ENCODE measurements at places on chromosomes 4 and X. TPM values are rescaled to one million over a fixed set of nuclear protein-coding genes. Genes with fewer than 3 reads are reported as not detected.

DNA sequence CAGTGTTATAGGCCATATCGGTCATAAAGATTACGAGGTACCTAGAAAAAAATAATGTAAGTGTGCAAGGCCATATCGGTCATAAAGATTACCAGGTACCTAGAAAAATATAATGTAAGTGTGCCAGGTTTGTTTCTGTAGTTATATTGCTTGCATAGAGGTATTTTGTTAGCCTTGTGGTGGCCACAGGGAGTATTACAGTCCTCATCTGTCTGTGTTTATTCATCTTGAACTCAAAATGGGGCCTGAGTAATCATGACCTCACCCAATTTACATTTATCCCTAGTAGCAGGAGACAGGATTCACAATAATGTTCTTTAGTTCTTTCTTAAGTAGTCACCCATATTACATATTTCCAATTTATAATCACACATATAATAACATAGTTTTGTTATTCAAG is 459.7 kb downstream of the MID1IP1 start:
- H3K4me3 ChIP-seq: no peak overlapping the region
- peaks cover 2% of the 10 kb centered on the region for H3K36me3 ChIP-seq
- H3K27me3 ChIP-seq: no peaks in the 10 kb centered on the region
- H3K27ac ChIP-seq: no peak overlapping the region

DNA sequence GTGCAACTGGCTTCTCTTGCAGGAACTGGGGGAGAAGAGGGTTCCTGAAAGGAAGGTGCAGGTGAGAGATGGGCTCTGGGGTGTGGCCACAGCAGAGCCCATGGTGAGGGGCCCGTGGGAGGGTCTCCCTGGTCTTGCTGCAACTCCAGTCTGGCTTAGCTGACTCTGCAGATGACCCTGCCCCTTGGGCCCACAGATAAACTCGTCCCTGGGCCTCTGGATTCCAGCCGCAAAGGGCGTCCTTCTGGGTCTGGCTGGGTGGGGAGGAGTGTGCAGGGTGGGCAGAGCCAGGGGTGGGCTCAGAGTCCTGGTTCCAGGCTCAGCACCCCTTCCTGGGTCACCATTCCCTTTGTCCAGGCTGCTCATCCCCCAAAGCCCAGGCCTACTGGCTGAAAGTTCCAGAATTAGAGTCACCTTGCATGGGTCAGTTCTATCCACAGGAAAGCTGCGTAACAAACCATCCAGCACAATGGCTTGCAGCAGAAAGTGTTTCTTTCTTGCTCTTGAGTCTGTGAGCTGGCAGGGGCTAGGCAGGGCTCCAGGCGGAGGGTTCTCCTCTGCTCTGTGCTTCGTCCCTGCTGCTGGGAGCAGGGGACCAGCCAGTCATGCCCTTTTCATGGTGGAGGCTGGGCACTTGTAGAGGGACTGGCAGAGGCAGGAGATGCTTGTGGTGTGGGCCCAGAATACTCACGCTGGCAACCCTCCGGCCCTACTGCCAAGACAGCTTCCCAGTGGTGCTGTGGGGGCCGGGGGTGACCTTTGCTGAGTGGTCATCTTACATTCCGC is 43.5 kb upstream of the ADRA2C start:
- H3K36me3 ChIP-seq: no peaks in the 10 kb centered on the region
- H3K4me1 ChIP-seq: peaks cover 3% of the 10 kb centered on the region
- H3K27me3 ChIP-seq: peaks cover 7% of the 10 kb centered on the region
- H3K4me3 ChIP-seq: no peak overlapping the region
- H3K27ac ChIP-seq: no peak overlapping the region
- DNase-seq: no peak

- H3K27me3 ChIP-seq: no peaks in the 10 kb centered on the region
- no peak for DNase-seq
- no peaks in the 10 kb centered on the region for H3K36me3 ChIP-seq
- H3K4me3 ChIP-seq: no peak overlapping the region
- H3K27ac ChIP-seq: no peak overlapping the region
- no peaks in the 10 kb centered on the region for H3K4me1 ChIP-seq
These were observed 210.7 kb upstream of the MAD2L1 start for GRCh38 chr4:120277391-120277790.

GRCh38 chrX:129650821-129651510 is 3.8 kb downstream of the APLN start:
- H3K27ac ChIP-seq: no peak overlapping the region
- DNase-seq: no peak
- no peak overlapping the region for H3K4me3 ChIP-seq
- peaks cover 8% of the 10 kb centered on the region for H3K4me1 ChIP-seq

DNA sequence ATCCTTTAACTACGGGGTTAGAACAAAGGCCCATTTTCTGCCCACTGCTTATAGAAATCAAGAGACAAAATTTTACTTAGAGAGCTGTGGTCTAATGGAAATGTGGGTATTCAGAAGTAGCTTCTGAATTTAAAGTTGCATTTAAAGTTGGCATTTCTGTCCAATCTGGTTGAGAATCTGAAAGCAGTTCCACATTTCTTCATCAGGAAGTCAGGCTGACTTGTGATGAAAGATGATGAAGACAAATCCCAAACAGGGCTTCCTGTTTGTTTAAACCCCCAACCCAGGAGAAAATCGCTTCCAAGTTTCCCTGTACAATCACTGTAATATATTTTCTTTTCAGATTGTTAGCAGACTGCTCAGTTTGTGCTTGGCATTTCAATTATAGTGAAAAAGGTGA is 345.3 kb downstream of the SPRY1 start:
- no peak overlapping the region for H3K4me3 ChIP-seq
- no peak overlapping the region for H3K27ac ChIP-seq
- no peak for DNase-seq

GRCh38 chr4:80812145-80812544 is 218.4 kb upstream of the BMP3 start:
- H3K4me1 ChIP-seq: no peaks in the 10 kb centered on the region
- H3K27me3 ChIP-seq: no peaks in the 10 kb centered on the region
- H3K36me3 ChIP-seq: no peaks in the 10 kb centered on the region

DNA sequence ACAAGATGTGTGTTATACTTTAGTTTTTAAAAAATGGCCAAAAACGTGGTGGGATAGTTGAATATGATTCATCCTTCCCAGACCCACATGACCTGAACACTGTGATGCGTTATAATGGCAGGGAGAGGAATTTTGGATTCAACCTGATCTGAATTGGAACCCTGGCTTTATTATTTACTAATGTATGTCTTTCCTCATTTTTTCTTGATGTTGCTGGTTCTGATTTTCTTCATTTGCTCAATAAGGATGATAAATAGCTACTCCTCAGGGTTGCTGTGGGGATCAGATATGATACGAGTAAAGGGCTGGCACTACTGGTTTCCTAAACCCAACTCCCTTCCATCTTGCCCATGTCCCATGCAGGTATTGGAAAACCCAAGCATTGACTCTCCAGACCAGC is 24.2 kb upstream of the ACSL1 start:
- no peak overlapping the region for H3K4me3 ChIP-seq
- H3K4me1 ChIP-seq: peaks cover 32% of the 10 kb centered on the region
- no peak for DNase-seq
- no peaks in the 10 kb centered on the region for H3K36me3 ChIP-seq
- H3K27ac ChIP-seq: no peak overlapping the region

- no peak overlapping the region for H3K4me3 ChIP-seq
- peaks cover 26% of the 10 kb centered on the region for H3K4me1 ChIP-seq
- H3K27me3 ChIP-seq: peaks cover 5% of the 10 kb centered on the region
- H3K27ac ChIP-seq: no peak overlapping the region
These were observed 2.6 kb upstream of the DTHD1 start for GRCh38 chr4:36278789-36279188.

GRCh38 chr4:144316869-144317268 is 176.4 kb upstream of the GYPA start:
- no peak overlapping the region for H3K27ac ChIP-seq

DNA sequence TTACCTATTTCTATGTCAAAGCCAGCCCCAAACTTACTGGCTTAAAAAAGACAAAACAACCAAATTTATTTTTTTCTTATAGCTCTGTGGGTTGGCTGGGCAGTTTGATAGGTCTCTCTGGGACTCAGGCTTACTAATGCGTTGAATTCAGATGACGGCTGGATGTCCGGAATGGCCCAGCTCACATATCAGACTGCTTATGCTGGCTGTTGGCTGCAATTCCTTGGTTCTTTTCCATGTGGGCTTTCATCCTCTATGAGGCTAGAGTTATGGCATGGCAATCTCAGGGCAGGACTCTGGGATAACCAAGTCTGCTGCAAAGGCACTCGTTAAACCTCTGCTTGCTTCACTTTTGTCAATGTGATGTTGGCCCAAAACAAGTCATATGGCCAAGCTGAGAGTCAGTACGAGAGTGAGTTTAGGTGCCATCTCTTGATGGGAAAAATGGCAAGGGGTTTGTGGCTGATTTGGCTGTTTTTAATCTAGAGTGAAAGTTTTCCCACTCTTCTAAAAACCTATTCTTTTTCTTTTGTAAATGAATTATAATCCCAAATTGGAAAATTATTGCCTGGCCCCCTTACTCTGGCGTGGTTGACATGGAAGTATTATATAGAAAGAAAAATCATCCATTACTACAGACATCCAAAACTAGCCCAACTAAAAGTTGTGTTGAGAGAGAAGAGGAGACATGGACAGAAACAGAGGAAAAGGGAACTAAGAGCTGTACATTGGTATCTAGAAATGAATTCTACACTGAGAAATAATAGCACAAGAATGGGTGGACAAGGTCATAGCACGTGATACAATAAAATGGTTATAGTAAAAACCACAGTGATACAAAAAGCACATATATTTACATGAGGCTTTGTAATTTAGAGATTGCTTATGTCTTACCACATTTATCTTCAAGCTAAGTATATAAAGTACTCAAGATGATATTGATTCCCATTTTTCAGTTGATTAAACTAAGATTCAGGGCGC is 6.6 kb downstream of the PRIMPOL start:
- no peak overlapping the region for H3K4me3 ChIP-seq
- H3K36me3 ChIP-seq: peaks cover 18% of the 10 kb centered on the region
- no peak overlapping the region for H3K27ac ChIP-seq
- H3K4me1 ChIP-seq: peaks cover 6% of the 10 kb centered on the region
- no peak for DNase-seq

DNA sequence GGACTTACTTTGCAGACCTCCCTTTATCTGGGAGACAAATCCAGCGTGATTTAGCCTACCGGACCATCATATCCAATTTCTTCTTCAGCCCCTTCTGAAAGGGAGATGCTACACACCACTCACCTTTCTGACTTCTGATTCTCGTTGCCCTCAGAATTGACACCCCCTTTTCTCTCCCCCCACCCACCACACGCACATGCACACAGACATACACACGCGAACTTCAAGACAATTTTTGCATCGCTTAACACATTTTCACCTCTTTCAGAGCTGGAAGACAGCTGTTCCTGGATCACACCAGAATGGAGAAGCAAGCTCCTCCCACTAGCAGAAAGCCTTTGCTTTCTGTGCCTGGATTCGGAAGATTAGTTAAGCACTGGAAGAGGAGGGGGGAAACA is 1.0 kb upstream of the SNCA start:
- H3K27me3 ChIP-seq: peaks cover 76% of the 10 kb centered on the region
- no peak for DNase-seq
- H3K4me1 ChIP-seq: peaks cover 22% of the 10 kb centered on the region
- H3K27ac ChIP-seq: no peak overlapping the region
- peak overlapping the region; percentile 82 for H3K4me3 ChIP-seq
- H3K36me3 ChIP-seq: peaks cover 1% of the 10 kb centered on the region

GRCh38 chr4:3498901-3499510 is 33.2 kb downstream of the LRPAP1 start:
- peaks cover 2% of the 10 kb centered on the region for H3K27me3 ChIP-seq
- no peak for DNase-seq
- peaks cover 4% of the 10 kb centered on the region for H3K4me1 ChIP-seq
- H3K36me3 ChIP-seq: no peaks in the 10 kb centered on the region
- H3K27ac ChIP-seq: no peak overlapping the region

DNA sequence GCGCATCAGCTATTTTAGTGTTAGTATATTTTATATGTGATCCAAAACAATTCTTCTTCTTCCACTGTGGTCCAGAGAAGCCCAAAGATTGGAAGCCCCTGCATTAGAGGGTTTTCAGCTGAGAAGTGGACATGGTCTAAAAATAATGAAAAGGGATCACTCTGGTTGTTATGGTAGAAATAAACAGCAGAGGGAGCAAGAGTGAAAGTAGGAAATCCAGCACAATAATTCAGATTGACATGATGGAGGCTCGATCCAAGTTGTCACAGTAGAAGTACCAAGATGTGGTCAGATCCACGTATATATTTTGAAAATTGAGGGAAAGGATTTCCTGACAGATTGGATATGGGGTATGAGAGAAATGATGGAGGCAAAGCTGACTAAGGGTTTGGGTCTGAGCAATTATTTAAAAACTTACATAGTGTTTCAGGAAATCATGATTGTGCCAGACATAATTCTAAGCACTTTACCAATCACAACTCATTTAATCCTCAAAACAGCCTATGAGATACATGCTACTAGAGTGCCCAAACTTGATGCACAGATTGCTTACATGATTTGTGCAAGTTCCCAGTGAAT is 17.0 kb upstream of the TMEM144 start:
- no peak overlapping the region for H3K4me3 ChIP-seq
- H3K27ac ChIP-seq: no peak overlapping the region
- peaks cover 4% of the 10 kb centered on the region for H3K27me3 ChIP-seq
- H3K4me1 ChIP-seq: peaks cover 1% of the 10 kb centered on the region
- H3K36me3 ChIP-seq: no peaks in the 10 kb centered on the region
- no peak for DNase-seq

DNA sequence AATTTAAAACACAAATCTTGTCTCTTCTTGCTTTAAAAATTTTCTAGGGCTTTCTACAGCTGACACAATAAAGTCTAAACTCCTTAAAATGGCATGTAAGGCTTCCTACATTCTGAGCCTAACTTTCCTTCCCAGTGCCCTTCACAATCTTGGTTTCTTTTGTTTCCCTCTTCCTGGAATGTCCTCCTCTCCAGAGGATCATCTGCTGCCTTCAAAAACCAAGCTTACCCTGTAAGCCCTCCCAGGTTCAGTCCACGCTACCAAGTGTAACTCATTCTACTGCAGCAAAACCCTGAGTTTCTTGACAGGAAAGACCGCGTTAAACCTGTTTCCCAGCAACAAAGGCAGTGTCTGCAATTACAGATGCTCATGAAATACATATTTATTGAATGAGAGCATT is 91.3 kb downstream of the SHISA3 start:
- H3K4me3 ChIP-seq: no peak overlapping the region
- no peaks in the 10 kb centered on the region for H3K36me3 ChIP-seq
- no peak overlapping the region for H3K27ac ChIP-seq
- no peak for DNase-seq
- H3K27me3 ChIP-seq: no peaks in the 10 kb centered on the region

- H3K4me3 ChIP-seq: peak within 1 kb of the TSS; percentile 74
- no peaks in the 10 kb centered on the region for H3K36me3 ChIP-seq
- DNase-seq: peak; percentile 29
- peaks cover 42% of the 10 kb centered on the region for H3K27me3 ChIP-seq
- H3K4me1 ChIP-seq: peaks cover 6% of the 10 kb centered on the region
These were observed at the start of gene ADAMTS3 for GRCh38 chr4:72568959-72569718. ADAMTS3 (minus strand) TSS chr4:72569221; CDS start chr4:72568762, 459 bp downstream.

CXCL10 gene
- total RNA-seq: not detected

MAGEA3 gene
- total RNA-seq: not detected

ADH1C gene
- total RNA-seq: not detected

BMPR1B gene
- total RNA-seq: not detected

RHOXF2 gene
- not detected for total RNA-seq

FSTL5 gene
- not detected for total RNA-seq
